AG20443 (cell line): ENCODE measurements at places on chromosomes 3 and 15.
A peak's percentile ranks its signal among the peaks of the same experiment; 100 is the strongest.

- DNase-seq: no peak
Measured at GRCh38 chr3:31498791-31499190, 33.9 kb upstream of the STT3B start.

GRCh38 chr15:96627031-96627568 is 296.6 kb downstream of the NR2F2 start:
- no peak for DNase-seq

DNA sequence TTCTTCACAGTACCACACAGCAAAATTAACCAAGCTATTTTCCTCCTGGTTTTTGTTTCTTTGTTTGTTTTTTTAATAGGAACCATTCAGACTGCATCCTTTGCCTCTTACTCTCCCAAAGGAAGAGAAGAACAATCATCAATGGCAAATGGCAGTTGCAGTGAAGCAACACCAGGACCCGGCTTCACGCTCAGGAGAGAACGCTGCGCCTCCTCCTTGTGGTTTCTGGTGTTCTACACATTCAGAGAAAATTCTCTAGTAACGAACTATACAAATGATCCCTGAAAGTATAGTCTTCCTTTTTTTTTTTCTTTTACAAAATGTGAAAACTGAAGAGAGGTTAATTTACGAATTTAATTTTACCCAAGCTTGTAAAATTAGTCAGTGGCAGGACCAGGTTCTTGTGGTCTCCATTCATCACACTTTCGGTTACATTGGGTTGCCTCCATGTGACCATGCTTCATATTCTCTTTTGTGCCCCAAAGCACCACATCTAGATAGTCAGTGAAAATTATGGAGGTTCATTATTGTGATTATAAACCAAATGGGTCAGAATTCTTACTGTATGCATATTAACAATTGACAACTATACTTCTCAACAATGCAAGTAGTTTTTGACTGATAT is 10.6 kb upstream of the MINDY2 start:
- DNase-seq: no peak

DNA sequence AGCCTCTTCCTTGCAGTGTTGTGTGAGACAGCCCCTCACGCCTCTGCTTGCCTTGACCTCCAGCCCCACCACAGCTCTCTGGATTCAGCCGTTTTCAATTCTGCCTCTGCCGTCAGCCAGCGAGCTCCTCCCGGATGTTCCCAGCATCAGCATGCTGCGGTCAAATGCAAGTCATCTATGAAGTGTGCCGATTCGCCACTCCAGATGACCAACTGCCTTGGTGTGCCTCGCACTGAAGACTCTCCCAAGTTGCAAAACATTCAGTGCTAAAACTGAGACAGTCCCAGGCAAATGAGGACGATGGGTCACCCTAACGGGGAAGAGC is 30.6 kb upstream of the RASA2 start:
- peak; percentile 91 for DNase-seq

DNA sequence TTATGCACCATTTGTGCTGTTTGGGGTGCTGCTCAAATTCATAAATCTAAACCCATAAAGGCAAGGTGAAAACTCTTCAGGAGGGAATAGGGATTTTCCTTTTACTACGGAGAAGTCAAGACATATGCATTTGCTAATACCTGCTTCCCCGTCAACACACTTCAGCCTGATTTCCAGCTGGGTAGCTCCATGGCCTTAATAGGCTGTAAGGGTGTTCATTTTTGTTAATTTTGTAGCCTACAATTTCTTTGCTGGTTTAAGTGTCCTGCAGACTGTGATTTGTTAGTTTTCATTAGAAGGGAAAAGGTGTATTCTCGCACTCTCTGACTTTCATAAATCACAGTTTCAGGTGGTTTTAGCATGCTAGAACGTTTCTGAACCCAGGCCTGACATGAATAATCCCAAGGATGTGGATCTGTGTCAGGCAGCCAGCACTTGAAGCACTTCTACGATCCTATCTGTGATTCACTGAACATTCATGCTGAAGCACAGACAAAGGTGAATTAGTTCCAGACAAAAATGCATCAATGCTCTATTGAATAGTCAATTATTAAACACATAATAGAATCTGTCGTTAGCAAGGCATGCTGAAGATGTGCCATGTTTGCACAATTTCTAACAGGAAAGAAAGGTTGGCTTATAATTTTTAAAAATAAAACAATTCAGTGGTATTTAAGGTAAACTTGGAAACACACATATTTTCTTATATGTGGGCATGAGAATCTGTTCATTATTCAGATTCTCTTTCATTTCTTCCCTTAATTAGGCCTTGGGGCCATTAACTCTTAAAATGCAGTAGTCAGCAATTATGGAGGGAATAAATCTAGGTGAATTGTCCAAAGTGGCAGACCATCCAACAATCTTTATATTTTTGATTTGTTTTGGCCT is 17.9 kb upstream of the NMNAT3 start:
- no peak for DNase-seq

- DNase-seq: no peak
Measured at GRCh38 chr3:194399874-194400411, 877 bp upstream of the GP5 start.

GRCh38 chr3:45272828-45273470 is 46.9 kb upstream of the TMEM158 start:
- DNase-seq: no peak

DNA sequence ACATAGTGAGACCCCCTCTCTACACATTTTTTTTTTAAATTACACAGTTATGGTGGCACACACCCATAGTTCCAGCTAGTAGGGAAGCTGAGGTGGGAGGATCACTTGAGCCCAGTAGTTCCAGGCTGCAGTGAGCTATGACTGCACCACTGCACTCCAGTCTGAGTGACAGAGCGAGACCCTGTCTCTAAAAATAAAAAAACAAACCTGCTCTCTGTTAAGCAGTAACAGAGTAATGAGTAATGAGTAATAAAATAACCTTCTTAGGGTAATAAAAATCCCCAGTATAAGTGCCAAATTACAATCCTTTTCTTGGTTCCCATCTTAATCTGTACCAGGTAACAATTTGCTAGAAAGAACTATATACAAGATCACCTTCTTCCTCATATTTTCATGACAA is 65.9 kb upstream of the PLXND1 start:
- DNase-seq: no peak

DNA sequence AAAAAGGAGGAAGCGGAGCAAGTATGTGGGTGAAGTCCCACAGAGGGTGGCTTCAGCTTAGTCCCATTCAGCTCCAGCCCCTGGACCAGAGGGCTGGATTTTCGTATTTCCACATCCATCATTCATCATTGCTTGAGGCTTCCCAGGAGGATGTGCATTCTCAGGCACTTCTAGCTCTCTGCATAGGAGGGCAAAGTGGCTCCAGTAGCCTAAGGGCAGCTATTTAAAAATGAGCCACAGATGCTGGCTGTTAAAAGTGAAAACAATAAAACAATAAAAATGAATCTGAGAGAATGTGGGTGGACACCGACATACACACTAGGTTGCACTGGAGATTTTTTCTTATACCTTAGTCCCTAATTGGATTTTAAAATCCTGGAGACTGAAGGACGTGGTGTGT is 629.2 kb upstream of the ZNF385D start:
- no peak for DNase-seq

DNA sequence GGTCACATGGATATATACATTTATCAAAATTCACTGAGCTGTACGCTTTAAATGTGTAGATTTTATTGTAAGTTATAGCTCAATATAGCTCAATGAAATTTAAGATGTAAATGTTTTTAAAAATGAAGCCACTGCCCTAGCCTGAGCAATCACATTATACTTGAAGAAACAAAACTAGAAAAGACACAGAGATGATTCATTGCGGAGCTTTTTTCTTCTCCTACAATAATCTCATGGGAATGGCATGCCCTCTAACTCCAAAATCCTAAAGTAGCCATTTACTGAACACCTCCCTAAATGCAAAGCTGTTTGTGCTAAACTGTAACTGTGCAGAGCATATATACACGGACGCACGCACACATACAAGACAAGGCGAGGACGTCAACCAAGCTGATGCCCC is 84.2 kb downstream of the MYO9A start:
- DNase-seq: no peak

DNA sequence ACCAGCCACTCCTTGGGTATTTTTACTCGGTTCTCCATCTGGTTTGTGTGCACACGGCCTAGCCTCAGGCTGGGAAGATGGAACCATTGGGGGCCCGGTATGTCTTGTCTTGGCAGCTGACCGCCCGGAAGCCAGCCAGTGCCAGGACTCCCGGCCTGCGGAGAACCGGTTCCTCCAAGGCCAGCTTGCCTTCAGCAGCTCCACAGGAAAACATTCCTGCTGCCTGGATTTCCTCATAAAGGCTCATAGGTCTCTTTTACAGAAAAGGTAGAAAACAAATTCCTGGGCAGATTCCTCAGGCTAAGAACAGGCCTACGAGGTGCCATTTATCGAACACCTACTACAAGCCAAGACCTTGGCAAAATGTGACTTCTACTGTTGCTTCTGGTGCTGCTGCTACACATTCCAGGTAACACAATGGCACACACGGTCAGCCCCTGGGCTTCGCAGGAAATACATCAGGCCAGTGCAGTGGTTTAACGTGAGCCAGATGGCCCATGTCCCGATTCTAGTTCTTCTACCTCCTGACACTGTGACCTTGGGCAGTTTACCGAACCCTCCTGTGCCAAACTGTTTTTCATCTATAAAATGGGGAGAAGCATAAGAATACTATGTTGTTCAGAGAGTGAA is 141.8 kb downstream of the OPA1 start:
- no peak for DNase-seq
